Urothelium cell line (cell line): ENCODE measurements at places on chromosomes 1 and 21.

DNA sequence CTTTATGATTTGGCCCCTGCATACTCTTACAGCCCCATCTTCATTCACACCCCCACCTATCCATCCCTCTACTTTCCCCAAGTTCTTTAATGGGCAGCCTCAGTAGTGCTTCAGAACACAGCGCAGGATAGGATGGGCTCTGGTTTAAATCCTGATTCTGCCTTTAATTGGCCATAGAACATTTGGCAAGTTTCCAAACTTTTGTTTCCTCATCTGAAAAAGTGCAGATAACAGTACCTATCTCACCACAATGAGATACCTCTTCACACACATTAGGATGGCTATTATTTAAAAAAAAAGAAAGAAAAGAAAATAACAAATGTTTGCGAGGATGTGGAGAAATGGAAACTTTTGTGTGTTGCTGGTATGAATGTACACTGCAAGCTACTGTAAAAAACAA, 142.5 kb upstream of the VANGL1 start:
- DNase-seq: no peak

DNA sequence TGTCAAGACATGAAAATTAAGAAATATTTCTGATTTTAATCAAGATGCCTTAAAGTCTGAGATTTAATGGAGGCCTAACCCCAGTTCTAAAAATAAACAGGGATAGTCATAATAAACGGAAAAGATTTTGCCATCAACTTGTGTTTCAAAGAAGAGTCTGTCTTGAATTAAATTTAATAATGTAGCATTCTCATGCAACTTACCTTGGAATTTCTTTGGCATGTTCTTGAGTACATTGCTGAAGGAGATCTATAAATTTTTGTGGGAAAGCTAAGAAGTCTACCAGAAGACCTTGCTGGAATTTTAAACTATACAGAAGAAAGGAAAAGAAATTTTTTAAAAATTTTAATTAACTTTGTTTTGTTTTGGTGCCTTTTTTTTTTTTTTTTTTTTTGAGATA, 10.6 kb downstream of the SASS6 start:
- no peak for DNase-seq

DNA sequence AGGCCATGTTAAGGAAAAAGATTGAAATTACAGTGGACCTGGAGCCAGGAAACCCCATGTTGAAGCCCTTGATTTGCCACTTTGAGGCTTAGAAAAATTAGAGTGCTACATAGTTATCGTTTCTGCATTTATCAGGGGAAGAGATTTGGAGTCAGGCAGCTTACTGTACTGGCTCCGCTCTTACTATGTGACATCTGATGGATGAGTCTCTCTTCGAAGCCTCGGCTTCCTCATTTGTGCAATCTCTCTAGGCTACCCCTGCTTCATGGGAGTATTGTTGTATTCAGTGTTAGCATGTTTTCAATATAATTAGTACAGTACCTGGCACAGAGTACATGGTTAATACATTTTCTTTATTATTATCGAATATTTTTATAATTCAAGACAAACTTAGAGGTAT, 480.4 kb upstream of the USP24 start:
- no peak for DNase-seq

GRCh38 chr1:9881838-9882249, 28.2 kb downstream of the CTNNBIP1 start:
- DNase-seq: peak; percentile 80

- no peak for DNase-seq
Measured at GRCh38 chr1:238672262-238672661, 714.1 kb upstream of the CHRM3 start.

DNA sequence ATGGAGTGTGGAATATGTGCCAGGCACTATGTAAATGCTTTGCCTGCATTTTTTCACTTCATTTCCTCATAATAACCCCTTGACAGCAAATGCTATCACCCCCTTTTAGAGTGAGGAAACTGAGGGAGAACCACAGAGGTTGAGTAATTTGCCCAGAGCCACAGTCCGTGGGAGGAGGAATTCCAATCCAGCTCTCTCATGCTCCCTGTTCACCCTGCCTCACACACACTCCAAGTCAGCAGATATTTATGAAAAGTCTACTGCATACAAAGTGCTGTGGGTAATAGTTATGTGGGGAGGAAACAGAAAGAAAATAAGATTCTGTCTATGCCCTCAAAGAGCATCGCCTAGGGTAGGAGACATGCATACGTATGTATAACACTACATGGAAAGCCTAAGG, 30.9 kb upstream of the RBM15 start:
- DNase-seq: no peak

DNA sequence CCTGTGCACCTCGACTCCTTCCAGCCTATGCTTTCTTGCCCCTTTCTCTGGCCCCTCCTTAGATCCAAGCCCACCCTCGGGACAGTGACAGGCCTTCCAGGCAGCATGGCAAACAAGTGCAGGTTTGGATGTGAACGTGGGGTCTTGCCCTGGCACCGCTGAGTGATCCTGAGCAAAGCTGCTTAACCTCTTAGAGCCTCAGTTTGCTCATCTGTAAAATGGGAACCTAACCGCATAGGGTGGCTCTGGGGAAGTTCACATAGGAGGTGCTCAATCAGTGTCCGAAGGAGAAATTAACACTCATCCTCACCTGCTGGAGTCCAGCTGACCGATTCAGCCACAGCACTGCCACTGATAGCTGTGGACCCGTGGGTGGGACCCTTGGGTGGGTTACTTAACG, 7.2 kb downstream of the MFAP2 start:
- no peak for DNase-seq

DNA sequence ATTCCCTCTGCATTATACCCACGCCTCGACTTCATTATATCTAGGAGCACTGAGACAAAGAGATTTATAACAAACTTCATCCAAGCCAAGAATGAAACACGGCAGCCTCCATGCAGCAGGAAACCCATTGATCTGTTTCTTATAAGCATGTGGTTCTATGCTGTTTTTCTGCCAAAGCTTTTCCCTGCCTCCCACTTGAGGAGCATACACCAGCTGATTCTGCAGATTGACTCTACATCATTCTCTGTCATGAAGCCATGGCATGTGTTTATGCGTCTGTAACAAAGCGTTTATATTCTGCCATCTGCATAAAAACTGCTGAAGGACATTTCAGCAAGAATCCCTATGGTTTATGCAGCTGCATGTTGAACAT, 102.0 kb downstream of the CYYR1 start:
- no peak for DNase-seq

GRCh38 chr1:176557543-176558258, 94.7 kb downstream of the PAPPA2 start:
- no peak for DNase-seq

DNA sequence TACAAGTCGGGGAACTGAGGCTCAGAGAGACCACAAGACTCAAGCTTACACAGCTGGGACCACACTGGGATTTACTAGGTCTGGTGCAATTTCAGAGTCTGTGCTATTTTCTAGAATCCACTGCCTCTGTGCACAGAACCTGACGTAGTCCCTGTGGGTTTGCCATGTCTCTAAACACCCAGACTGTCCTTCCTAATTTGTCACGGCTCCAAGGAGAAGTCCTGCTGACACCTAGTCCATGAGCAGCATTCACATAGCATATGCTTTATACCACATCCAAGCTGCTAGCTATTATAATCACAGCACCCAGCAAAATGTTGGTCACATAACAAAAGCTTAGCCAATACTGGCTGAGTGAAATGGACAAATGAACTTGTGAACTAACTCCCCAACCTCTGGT, 79.0 kb upstream of the HMGB4 start:
- DNase-seq: no peak

GRCh38 chr1:88979749-88980116, 12.7 kb downstream of the KYAT3 start:
- no peak for DNase-seq

DNA sequence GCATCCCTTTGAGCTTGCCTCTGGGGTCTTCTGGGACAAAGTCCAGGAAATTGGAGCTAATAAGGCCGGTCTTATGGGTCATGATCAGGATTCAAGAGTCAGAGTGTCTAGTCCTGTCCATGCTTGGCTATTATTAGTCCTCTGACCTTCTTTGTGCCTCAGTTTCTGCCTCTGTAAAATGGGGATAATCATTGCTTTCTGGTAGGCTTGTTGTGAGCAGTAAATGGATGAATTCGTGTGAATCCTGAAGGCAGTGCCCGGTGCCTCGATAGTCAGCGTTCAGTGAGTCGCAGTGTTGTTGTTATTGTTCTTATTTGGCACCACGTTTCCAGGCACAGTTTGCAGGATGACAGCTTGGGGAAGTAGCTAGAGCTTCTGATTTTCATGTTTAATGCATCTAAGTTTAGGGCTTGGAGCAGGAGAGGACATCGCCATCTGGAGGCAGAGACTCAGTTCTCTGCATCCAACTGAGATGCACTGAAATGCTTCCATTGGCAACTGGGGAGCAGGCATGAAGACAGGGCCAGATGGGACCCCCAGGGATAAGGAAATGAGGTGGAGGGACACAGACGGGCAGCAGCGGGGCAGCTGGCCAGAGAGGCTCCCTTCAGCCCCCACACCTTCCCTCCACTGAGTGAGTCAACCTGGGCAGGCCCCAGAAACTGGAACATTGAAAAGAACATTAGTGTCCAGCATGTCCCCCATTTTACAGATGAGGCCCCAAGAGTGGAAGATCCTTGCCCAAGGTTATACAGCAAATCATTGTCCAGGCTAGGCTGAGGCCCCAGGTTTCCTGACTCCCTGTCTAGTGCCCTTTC, 160.3 kb downstream of the PTPRU start:
- DNase-seq: no peak

GRCh38 chr1:31707711-31708110, 3.9 kb upstream of the COL16A1 start:
- no peak for DNase-seq

GRCh38 chr1:188062456-188062855, 1233.7 kb downstream of the PLA2G4A start:
- DNase-seq: no peak

DNA sequence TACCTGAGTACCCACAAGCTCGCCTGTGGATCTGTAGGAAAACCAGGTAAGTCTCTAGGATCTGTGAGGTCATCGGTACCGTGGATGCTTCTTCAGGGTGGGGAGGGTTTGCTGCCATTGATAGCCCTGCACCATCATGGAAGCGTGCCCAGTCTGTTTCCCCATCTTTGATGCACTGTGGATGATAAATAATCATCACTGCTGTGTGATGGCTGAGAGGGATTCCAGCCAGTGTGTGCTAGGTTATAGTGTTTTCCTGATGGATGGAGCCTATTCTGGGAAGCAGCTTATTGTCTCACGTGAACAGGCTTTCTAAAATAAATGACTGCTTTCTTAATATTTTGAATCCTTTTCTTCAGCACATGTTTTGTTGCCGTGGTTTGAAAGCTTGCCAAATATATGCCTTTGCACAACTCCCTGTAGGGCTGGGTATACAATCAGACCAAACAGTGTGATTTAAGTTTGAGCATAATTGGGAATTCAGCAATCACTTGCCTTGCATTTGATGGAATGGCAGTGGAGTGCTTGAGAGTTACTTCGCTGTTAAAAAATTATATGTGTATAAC, 113.8 kb downstream of the CAMTA1 start:
- no peak for DNase-seq

DNA sequence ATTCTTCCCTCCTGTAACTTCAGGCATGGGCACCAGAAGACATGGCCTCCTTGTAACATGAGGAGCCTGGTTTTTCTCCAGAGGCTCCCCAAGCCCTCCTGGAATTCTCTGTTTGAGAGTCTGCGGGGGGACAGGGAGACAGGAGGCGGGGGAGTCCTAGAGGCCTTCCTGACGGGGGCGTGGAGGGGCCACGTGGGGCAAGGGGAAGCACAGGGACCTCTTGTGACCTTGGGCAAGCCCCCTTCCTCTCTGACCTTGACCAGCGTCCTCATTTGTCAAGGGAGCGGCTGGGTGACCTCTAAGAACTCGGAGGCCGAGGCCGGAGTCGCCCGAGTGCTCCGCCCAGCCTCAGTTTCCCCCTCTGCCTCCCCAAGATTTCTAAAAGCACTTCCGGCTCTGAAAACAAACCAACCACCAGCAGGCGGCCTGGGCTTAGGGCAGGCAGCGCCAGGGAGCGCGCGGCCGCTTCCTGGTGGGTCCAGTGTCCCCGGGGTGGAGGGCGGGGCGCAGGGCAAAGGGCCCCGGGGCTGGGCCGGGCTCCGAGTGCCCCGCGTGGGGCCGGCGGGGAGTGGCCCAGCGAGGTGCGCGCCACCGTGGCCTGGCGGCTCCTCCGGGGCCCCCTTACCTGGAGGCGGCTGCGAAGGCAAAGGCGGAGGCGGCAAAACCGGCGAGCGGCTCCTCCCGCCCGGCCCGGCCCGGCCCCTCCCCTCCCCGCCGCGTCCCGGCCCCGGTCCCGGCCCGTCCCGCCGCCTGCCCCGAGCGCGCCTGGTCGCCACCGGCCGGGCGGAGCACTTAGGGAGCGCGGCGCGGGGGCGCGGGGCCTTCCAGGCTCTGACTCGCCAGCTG, at the start of gene TMCO4:
Gene TMCO4 (minus strand): TSS at position 687 of the 846 bp plus-strand sequence. CDS start 19,158 bp downstream, outside the sequence.
- peak; percentile 75 for DNase-seq

DNA sequence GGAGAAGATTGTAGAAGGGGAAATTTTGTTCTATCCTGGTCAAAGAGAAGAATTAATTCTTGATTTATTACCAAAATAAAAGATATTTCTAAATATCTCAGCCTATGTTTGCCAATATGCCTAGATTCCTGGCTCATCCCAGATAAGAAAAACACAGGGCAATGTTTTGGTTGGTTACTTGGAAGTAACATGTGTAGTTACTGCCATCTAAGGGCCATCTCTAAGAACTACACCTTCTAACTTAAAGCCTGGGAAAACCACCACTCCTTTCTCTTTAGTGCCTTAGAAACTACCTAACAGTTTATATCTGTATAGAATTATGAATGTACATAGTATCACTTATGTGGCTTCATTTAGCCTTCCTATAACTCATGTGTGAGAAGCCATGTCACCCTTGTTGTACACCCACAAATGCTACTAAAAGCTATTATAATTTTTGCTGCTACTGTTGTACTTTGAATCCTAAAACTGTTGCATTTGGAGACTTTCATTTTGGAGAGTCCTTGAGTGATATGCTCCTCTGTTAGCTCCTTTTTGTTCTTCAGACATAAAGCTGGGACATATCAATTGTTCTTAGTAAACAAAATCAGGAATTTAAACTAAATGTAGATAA, 4.5 kb downstream of the AIM2 start:
- DNase-seq: peak; percentile 60

DNA sequence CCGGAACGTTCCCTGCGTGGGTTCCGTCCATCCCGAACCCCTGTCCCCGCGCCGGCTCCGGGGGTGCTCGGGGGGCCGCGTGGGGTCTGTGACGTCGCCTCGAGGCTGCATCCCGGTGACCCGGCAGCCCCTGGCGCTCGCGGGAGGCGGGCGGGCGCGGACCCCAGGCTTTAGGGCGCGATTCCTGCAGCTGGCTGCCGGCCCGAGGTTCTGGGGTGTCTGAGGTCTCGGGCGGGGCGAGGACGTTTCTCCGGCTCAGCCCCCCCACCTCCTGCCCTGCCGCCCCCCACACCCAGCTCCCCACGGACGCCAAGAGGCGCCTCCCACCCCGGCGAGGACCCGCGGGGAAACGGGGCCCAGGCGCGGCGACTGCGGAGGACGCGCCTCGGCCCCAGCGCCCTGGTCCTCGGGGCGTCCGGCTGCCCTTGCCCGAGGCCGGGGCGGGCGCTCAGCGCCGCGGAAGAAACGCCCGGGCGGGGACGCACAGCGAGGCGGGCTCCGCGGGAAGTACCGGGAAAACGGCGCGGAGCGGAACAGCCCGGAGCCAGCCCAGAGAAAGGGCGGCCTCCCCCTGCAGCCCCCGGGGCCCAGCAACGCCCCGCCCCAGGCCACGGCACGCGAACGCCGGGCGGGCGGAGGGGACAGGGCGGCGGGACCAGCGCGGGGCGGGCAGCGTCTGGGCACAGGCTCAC, 1.3 kb upstream of the PCBP3 start:
- no peak for DNase-seq

GRCh38 chr21:26519142-26519541, 53.9 kb downstream of the CYYR1 start:
- no peak for DNase-seq
